CD4-positive, alpha-beta T cell treated with Interleukin-2 at 100 ng/mL for 4 hours (primary cell): ENCODE measurements at places on chromosomes 3 and 15.

DNA sequence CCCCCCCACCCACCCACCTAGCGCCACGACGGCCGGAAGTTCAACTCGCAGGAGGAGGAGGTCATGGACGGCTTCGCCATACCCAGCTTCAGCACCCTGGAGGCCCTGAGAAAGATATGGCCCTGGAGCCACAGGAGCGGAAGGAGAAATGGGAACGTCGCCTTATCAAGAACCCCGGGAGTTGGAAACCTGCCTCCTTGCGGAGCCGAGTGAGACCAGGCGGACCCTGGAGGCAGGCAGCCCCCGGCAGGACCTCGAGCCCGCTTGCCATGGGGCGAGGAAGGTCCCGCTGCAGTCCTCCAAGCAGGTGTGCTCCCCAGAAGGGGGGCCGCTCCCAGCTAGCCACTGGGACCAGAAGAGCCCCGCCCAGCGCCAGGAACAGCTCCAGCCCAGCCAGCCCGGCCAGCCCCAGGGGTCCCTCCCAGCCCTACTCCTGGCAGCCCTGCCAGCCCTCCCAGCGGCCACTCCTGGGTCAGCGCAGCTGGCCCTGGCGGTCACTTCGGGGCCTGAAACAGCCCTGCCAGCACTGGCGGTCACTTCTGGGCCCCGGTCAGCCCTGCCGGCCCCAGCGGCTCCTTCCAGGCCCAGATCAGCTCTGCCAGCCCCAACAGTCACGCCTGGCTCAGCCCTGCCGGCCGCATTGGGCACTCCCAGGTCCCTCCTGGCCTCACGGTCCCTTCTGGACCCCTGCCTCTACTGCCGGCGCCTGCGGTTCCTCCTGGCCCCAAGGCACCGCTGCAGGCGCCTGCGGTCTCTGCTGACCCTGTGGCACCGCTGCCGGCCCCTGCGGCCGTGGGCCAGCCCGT is 10.3 kb upstream of the ROPN1B start:
- DNase-seq = no peak

GRCh38 chr15:44706946-44707636 is 4.0 kb downstream of the PATL2 start:
- DNase-seq = no peak

DNA sequence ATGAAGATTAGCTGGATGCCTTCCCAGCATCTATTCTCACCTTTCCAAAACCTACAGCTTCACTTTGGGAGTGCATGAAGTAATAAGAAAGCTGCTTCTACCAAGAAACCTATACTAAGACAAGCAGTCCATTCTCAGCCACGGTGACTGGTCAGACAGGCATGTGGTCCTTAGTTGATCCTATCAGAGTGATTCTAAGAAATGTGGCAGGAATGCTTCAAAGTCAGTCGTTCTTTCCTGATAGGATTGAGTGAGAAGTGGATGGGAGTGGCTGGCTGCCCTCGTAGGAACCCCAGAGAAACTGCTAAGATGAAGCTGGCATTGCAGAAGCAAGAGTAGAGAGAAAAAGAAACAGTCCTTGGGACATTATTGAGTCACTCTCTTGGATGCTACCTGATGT is 16.6 kb downstream of the FOXB1 start:
- DNase-seq = no peak

DNA sequence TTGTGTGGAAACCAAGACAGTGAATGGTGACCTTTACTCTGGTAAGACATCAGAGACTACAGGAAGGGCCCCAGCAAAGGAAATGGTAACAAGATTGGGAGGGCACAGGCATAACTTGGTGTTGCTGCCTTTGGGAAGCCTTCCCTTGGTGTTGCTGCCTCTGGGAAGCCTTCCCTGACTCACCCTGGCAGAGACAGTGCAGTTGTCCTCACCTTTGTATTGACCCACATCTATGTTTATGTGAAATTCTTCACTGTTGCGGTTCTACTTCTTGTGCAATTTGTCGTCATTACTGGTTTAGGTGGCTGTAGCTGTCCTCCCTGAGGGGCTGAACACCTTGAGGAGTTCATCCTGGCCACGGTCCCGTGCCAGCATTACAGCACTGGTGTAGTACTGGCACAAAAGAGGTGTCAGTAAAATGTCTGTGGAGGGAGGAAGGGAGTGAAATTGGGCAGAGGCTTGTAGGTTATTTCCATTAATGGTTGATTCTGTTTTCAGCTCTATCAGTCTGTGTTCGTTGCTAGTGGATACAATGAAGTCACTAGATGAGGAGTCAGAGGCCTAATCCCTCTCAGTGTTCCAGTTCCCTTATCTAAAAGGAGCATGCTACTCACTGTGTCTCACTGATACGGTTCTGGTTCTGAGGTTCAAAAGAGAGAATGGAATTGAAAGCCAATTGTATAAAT is 21.6 kb downstream of the IFT122 start:
- DNase-seq = no peak

- DNase-seq = no peak
Observed at GRCh38 chr15:59313641-59314332, 58.9 kb downstream of the MYO1E start.

GRCh38 chr15:40121911-40122638 is 13.4 kb upstream of the BMF start:
- no peak for DNase-seq

DNA sequence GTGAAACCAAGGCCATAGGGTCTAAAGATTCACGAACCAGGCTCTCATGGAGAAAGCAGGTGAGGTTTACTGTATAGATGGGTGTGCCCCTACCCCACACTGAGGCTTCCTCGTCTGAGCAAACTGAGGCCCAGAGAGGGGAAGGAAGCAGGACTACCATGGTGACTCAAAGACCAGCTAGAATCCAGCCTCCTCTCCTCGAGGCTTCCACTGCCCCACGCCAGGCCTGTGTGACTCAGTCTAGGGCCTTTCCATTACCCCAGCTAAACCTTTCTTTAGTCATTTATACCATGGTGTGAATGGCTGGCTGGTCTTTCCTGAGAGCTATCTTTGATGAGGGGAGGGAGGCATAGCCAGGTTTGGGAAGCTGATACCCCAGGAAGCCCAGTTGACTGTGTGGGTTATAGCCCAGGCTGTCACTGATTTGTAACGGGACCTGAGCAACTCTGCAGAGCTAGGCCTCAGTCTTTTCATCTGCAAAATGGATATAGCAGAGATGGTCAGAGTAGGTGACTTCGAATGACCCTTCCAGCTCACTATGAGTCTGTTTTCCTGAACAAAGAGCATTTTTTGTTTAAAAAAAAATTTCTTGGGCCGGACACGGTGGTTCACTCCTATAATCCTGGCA is 3.0 kb upstream of the RHO start:
- no peak for DNase-seq

DNA sequence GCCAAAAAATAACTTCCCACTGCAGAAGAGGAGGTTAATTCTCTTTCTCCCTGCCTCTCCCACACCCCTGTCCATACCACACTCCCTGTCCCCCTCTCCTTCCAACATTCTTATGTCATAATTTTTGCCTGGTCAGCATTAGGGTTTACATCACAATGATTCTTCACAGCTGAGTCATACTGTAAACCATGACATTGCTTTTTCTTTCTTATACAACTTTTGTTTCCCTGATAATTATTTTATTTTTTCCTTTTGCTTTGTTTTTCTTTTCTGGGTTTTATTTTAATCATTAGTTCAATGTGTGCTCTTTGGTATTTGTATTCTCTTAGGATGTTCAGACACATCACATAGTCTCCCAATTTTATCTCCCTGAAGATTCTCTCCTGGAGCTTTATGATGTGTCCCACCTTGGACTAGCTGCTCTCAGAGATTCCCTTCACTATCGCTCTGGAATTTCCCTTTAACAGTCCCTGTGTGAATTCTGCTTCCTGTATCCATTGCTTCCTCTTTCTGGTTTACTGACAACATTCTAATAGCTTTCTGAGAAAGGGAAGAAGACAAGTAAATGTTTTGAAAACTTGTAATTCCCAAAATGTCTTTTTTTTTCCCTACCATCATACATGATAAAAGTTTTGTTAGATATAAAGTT is 70.7 kb downstream of the SOX2 start:
- DNase-seq = no peak
